Spinal cord (tissue), 10 donors: ENCODE measurements at places on chromosomes 2 and 18.

DNA sequence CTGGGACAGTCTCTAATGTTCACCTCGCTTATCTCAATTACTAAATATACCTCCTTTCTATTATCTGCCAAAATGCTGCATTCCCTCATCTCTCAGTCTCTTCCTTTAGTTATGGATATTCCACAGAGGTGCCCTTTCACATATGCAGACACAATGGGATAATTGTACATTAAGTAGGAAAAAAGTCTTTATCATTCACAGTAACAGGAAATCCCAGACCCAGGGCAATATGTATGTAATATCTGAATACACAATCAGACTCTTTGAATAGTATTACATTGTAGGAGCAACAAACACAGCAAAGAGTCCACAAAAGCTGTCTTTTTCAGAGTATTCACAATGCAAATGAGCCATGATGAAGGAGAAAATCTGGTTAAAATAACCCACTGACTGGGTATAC lies 1399.0 kb upstream of the ZEB2 start:
- H3K27me3 ChIP-seq = no peaks in the 10 kb centered on the region
- no peak for DNase-seq
- peak overlapping the region; percentile 11 for H3K27ac ChIP-seq
- no peaks in the 10 kb centered on the region for H3K36me3 ChIP-seq
- no peaks in the 10 kb centered on the region for H3K4me1 ChIP-seq

- H3K4me1 ChIP-seq = peaks cover 46% of the 10 kb centered on the region
- peak overlapping the region; percentile 52 for H3K4me3 ChIP-seq
- H3K27me3 ChIP-seq = no peaks in the 10 kb centered on the region
- H3K27ac ChIP-seq = peak overlapping the region; percentile 33
- peaks cover 28% of the 10 kb centered on the region for H3K36me3 ChIP-seq
These were observed 571 bp upstream of the GPC1 start for GRCh38 chr2:240434728-240435456.

DNA sequence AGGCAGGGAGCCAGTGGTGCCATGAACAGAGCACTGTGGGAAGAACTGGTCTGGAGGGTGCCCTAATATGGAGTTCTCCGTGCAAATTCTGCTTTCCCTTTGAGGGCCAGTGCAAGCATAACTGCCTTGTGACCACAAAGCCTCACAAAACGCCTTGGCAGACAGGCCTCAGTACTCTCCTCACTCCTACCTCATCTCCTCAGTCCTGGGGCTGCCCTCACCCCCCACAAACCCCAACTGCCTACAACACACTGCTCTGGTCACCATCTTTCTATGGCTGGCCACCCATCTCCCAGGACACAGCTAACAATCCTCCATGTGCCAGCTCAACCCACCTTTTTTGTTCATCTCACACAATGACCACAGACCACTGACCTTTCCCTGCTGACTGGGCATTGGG lies 8.9 kb downstream of the COX5B start:
- no peak for DNase-seq
- no peaks in the 10 kb centered on the region for H3K4me1 ChIP-seq
- peaks cover 60% of the 10 kb centered on the region for H3K36me3 ChIP-seq
- H3K27ac ChIP-seq = no peak overlapping the region

DNA sequence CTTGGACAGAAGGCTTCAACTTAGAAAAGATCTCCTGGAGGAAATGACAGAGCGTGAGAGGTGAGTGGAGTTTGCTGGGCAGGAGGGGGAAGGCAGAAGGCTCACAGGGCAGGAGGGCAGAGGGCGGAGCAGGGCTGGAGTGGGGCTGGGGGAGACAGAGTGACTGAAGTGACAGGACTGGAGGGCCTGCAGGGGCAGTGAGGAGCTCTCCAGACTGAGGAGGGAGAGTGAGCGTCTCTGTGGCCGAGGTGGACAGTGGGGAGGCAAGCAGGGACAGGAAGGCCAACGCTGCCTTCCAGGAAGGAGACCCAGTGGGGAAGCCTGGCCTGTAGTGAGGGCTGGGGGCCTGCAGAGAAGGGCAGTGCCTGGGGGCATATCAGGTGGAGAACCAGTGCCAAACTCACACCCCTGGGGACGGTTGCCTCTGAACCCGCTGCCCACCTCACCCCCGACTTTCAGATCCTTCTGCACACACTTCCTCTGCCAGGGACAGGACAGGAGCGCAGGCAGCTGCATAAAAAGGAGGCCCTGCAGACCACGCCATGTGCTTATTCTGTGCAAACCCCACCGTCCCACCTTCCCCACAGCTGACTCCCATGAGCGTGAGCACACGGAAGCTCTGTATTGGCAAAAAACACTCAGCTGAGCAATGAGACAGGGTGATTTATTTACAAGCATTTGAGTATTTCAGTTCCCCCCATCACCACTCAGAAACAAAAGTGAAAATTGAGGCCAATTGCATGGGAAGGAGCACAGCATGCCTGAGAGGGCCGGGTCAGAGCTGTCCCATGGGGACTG lies 244.3 kb downstream of the FAM210A start:
- H3K36me3 ChIP-seq = peaks cover 13% of the 10 kb centered on the region
- H3K27ac ChIP-seq = no peak overlapping the region

DNA sequence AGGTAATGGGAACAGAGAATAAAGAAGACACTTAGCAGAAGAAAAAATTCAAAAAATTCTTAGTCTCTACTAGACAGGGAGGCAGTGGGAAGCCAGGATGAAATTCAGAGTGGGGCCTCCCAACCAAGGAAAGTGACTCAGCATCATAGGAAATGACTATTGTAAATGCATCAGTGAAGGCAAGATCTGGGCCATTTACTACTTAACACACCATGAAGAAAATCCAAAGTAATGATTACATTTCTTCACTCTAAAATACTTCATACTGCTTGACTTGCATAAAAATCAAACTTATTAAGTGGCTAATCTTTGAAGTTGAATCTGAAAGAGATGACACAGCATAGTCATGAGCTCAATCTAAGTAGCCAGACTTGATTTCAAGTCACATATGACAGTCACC lies 405.8 kb upstream of the SLC39A10 start:
- H3K4me3 ChIP-seq = no peak overlapping the region
- H3K4me1 ChIP-seq = no peaks in the 10 kb centered on the region
- no peaks in the 10 kb centered on the region for H3K36me3 ChIP-seq
- DNase-seq = no peak

GRCh38 chr2:204913854-204914464 lies 368.7 kb downstream of the PARD3B start:
- no peak overlapping the region for H3K27ac ChIP-seq
- H3K4me1 ChIP-seq = no peaks in the 10 kb centered on the region
- no peak overlapping the region for H3K4me3 ChIP-seq
- no peak for DNase-seq
- H3K36me3 ChIP-seq = no peaks in the 10 kb centered on the region
- no peaks in the 10 kb centered on the region for H3K27me3 ChIP-seq

DNA sequence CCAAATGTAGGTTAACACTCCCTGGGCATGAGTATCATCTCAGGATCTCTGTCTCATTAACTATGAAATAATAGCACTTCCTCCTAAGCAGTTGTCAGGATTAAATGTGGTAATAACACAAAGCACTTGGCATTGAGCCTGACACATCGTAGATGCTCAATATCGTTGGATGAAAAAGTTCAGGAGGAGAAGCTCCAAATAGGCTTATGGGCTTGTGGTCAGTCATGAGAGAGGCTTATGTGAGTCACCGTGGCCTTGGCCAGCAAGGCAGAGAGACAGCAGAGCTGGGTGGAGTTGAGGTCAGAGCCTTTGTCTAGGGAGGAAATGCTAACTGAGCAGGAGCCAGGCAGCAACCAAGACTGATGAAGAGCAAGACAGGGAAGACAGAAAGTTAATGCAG lies 68.3 kb upstream of the PPM1B start:
- no peak overlapping the region for H3K4me3 ChIP-seq
- no peak for DNase-seq
- no peaks in the 10 kb centered on the region for H3K36me3 ChIP-seq

DNA sequence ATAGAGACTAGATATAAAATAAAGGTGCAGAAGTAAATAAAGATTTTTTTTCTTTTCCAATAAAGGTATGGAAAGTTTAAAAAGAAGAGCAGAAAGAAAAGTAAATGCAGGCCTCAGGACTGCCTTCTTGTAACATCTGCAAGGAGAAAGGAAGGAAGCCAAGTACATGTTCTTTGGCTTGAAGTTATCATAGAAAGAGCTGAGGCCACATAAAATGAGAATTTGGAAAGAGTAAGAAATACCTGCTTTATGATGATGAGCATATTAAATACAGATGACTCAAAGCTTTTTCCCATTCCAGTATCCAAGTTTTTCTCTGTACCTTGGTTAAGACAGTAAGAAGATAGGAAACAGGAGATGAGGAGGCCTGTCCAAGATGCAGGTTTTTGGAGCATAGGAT lies 25.3 kb upstream of the UBE2E3 start:
- no peaks in the 10 kb centered on the region for H3K4me1 ChIP-seq
- no peak for DNase-seq
- no peak overlapping the region for H3K27ac ChIP-seq
- H3K4me3 ChIP-seq = no peak overlapping the region
- no peaks in the 10 kb centered on the region for H3K27me3 ChIP-seq
- H3K36me3 ChIP-seq = no peaks in the 10 kb centered on the region

DNA sequence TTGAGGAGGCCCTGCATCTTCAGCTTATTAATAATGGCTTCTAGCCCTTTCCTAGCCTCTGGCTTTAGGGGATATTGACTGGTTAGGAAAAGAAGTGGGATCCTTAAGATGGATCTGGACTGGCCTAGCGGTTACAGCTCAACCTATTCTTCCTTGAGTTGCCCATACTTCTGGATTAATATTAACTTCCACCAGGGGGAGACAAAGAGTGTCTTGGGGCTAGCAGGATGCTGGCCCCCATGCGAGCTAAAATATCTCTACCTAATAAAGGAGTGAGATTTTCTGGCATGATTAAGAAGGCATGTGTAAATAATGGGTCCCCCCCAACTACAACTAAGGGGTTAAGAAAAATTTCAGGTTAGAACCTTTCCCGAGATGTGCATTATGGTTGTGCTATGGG lies 23.2 kb upstream of the PLA2R1 start:
- no peak for DNase-seq
- H3K36me3 ChIP-seq = no peaks in the 10 kb centered on the region
- H3K4me3 ChIP-seq = no peak overlapping the region
- no peaks in the 10 kb centered on the region for H3K27me3 ChIP-seq

DNA sequence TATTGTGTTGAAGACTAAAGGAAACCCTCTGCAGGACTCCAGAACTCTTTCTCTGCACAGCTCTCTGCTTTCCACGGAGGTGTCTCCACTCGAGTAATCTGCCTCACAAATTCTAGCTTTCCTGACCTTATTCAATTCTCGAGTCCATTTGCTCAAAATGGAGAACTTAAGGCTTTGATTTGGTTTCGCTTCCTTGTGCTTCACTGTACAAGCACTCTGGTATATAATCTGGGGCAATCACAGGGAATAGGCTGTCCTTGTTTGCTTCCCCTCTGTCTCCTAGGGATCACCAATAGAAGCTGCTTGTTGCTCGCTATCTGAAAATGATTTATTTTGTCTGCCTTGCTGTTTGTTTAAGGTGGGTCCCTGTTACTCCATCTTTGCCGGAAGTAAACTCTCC lies 129.1 kb upstream of the DOCK10 start:
- no peaks in the 10 kb centered on the region for H3K4me1 ChIP-seq
- no peaks in the 10 kb centered on the region for H3K36me3 ChIP-seq
- no peak overlapping the region for H3K27ac ChIP-seq
- H3K4me3 ChIP-seq = no peak overlapping the region

DNA sequence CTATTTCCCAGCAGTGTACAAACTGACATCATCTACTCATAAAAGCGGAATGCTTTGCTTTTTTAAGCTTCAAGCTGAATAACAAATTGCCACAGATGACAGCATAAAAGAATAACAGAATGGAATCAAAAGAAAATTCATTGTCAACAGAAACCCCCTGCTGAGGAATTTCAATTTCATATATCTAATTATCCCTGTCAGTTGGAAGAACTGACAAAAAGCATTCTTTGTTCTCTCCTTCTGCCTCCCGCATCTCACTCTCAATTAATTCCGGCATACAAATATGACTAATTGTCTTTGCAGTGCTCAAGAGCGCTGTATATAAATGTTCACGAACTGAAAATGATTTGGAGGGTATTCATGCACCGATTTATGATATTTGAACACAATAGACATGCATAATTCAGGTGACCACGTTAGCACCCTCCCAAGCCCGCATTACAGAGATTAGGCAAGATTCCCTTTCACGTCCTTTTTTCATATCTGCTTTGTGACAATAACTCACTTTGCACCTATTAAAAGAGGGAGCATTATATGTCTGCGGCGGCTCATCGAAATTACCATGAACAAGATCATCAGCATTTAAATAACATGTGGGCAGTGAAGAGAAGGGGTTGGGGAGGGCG lies 277.7 kb upstream of the SALL3 start:
- no peak for DNase-seq
- H3K36me3 ChIP-seq = no peaks in the 10 kb centered on the region
- H3K27me3 ChIP-seq = peaks cover 2% of the 10 kb centered on the region
- H3K27ac ChIP-seq = peak overlapping the region; percentile 33

- H3K36me3 ChIP-seq = no peaks in the 10 kb centered on the region
- H3K4me3 ChIP-seq = no peak overlapping the region
- DNase-seq = no peak
- no peak overlapping the region for H3K27ac ChIP-seq
- no peaks in the 10 kb centered on the region for H3K27me3 ChIP-seq
These were observed 41.1 kb downstream of the FAM124B start for GRCh38 chr2:224360801-224361251.

GRCh38 chr18:73782405-73782804 lies 365.2 kb downstream of the FBXO15 start:
- H3K4me3 ChIP-seq = no peak overlapping the region
- no peaks in the 10 kb centered on the region for H3K4me1 ChIP-seq
- H3K27ac ChIP-seq = no peak overlapping the region
- H3K36me3 ChIP-seq = no peaks in the 10 kb centered on the region
- H3K27me3 ChIP-seq = no peaks in the 10 kb centered on the region
- DNase-seq = no peak

DNA sequence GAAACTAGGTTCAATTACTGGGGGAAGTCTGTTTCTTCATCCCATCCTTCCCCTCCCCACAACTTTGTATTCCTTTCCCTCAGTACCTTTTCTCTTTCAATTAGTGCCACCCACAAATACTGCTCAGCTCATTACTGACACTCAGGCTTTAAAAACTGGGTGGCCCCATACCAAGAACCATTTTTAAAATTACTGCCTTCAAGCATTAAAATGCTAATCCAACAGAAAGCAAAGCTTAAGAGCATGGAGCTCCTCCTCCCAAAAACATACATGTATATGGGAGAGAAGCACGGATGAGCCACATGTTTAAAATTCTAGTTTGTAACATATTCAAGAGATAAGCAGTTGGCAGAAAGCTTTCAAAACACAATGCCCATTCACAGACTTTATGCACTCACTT lies 44.0 kb downstream of the IRS1 start:
- H3K27me3 ChIP-seq = no peaks in the 10 kb centered on the region
- no peak for DNase-seq
- H3K27ac ChIP-seq = no peak overlapping the region
- H3K4me3 ChIP-seq = no peak overlapping the region
- H3K4me1 ChIP-seq = peaks cover 3% of the 10 kb centered on the region
- H3K36me3 ChIP-seq = no peaks in the 10 kb centered on the region

DNA sequence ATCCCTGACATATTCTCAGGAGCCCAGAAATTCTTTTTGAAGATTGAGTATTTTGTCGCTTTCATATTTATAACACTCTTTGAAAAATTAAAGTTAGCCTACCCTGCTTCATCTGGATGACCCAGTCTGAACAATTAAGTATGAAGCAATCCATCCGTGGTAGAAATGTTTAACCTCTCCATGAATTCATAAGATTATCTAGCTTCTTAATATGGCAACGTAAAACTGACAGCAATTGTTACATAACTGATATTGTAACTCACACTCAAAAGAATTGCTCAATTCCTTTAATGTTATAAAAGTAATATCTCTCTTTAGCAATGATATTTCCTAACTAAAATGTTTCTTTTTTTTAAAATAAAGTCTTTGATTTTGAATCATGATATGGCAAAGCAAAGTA lies 7.2 kb upstream of the ABCA12 start:
- no peaks in the 10 kb centered on the region for H3K4me1 ChIP-seq
- H3K27ac ChIP-seq = no peak overlapping the region
- no peak for DNase-seq
- no peaks in the 10 kb centered on the region for H3K36me3 ChIP-seq
- no peaks in the 10 kb centered on the region for H3K27me3 ChIP-seq
- no peak overlapping the region for H3K4me3 ChIP-seq
